ENCODE measurements at places on chromosomes 7 and 10.

- DNase-seq: no peak
These were observed 1048.8 kb downstream of the GATA3 start for GRCh38 chr10:9103301-9103700.

DNA sequence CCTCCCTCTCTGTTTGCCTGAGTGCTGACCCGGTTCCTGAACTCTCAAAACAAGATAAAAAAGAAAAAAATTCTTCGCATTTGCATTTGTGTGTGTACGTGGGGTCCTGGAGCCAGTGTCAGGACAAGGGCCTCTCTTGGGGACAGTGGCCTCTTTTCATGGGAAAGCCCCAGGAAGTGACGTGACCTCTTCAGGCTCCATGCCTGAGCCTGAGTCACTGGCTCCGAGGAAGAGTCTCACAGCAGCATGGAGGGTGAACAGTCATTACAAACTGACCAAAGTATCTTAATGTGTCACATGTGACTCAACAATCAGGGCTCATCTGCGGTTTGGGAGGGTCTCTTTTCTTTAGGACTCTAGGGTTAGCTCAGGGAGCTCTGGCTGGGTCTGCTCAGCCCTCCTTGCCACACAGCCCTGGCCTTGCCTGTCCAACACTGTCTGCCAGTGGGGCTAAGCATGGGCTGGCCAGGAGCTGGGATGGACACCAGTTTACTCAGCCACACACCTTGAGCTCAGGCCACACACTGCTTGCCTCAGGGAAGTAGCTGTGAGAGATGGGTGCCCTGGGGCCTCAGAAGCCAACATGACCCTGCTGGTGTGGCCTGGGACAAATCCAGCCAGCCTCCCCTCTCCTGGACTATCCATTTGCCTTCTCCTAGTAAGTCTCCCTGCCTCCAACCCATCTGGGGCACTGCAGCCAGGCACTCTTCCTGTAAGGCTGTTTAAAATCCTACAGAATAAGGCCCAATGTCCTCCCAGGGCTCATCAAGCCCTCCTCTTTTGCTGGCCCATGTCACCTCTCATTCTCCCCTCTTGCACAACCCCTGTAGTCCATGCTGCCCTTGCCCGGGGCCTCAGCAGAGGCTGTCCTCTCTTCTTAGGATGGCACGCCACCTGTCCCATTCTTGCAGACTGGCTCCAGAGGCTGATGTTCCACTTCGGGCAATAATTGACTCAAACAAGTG is 10.5 kb downstream of the TMEM273 start:
- DNase-seq: no peak

- no peak for DNase-seq
These were observed 134.9 kb downstream of the ARID5B start for GRCh38 chr10:62036186-62037081.

DNA sequence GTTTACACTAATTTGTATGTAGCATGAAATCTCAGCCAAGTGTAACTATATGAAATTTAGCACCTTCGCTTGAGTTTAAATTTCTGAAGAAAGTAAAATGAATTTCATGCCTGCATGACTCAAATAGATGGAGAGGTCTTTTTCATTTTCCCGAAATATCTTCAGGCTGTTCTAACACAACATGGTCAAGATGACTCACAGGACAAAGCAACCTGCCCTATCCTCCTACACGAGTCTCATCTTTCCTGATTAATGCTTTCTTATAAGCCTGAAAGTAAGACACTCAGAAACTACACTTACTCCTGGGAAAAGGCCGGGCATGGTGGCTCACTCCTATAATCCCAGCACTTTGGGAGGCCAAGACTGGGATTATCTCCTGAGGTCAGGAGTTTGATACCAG is 41.2 kb downstream of the CH25H start:
- DNase-seq: no peak

GRCh38 chr7:31734456-31734855 is 47.4 kb downstream of the PPP1R17 start:
- DNase-seq: no peak
